Thyroid gland (tissue), 4 donors: ENCODE measurements at places on chromosomes 4 and X. TPM values are rescaled to one million over a fixed set of nuclear protein-coding genes. Genes with fewer than 3 reads are reported as not detected.

DNA sequence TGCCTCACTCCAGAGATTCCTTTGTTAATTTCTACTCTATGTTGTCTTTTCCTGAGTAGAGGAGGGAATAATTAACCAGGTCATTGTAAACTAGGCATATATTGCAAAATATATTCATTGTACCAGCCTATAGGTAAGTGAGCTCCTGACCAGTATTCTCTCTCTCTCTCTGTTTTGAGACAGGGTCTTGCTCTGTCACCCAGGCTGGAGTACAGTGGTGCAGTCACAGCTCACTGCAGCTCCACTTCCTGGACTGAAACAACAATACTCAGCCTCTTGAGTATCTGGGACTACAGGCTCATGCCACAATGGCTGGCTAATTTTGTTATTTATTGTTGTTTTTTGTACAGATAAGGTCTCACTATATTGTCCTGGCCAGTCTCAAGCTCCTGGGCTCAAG lies 198.3 kb downstream of the ARAP2 start:
- DNase-seq: peak; percentile 53
- no peaks in the 10 kb centered on the region for H3K27me3 ChIP-seq
- no peaks in the 10 kb centered on the region for H3K4me1 ChIP-seq
- H3K4me3 ChIP-seq: no peak overlapping the region
- no peak overlapping the region for H3K27ac ChIP-seq

NSUN7 gene
- 19.3 TPM for total RNA-seq

CLDN2 gene
- total RNA-seq: 0.29 TPM

USP17L17 gene
- not detected for total RNA-seq
